ENCODE measurements at places on chromosomes 2 and 18.
A peak's percentile ranks its signal among the peaks of the same experiment; 100 is the strongest.

GRCh38 chr2:20061476-20061875, 10.0 kb upstream of the LAPTM4A start:
- DNase-seq = no peak

GRCh38 chr18:13237073-13237472, 18.5 kb downstream of the LDLRAD4 start:
- DNase-seq = no peak

- DNase-seq = peak; percentile 53
Measured at GRCh38 chr2:237662671-237663093, 35.3 kb downstream of the LRRFIP1 start.

- DNase-seq = no peak
Measured at GRCh38 chr18:47150824-47151366, 595 bp upstream of the HDHD2 start.

DNA sequence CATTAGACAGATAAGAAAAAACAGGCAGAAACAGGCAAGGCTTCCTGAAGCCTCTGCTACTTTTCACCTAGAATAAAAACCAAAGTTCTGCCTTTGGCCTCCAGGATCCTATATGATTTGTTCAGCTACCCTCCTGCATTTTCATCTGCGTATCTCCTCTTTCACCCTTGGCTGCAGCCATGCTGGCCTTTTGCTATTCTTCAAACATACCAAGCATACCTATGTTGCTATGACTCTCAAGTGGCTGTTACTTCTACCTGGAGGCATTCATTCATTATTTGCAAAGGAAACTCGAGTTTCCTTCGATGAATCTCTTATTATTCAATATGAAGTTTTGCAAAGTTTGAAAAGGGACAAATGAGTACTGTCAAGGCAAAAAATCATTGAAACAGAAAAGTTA, 106.4 kb upstream of the HNMT start:
- no peak for DNase-seq

DNA sequence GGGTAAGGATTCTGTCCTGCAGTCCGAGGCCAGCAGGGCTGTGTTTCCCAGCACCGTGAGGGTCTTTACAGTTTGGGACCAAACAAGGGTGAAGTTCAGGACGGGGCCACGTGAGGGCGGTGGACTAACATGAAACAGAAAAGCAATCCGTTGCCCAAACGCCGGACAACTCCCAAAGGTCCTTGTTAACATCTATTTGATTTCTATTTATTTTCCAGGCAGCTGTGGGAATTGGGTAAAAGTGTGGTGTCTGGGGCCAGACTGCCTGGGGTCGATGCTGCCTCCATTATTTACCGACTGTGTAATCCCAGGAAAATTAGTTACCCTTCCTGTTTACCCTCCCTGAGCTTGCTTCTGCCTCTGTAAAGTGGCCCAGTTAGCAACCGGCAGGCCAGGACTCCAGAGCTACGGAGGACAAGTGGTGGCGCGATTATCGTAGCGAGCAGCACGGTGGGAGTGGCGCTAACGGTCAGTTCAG, 66.3 kb upstream of the TCF7L1 start:
- DNase-seq = peak; percentile 46

DNA sequence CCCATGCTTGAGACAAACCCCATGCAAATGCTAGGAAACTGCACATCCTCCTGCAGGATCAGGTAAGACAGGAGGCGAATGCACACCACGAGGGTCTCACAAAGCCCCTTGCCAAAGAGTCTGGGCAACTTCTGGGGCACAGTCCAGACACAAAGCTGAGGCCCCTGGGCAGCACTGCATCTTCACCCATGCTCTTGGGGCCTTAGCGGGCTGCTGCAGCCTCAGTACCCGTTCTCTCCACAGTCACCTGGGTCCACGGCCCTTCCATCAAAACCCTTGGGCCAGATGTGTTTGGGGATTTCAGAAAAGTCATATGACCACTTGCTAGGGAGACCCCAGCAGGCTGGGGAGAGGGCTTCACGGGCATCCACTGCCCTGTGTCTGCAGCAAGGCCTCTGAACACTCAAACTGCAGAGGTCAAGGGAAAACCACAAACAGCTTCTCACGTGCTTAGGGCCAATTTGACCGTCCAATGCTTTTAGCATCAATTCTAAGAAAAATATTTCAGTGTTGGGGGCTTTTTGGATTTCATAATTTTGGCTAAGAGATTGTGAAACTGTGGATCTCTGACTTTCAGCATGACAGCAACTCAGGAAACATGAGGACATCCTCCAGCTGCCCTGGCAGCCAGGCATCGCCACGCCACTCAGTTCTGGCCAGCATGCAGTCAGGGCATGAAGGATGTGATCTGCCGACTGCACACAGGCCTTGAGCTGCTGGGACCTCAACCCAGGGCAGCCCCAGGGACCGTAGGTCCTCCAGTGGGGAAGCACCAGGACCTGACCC, 20.0 kb downstream of the PASK start:
- DNase-seq = no peak

DNA sequence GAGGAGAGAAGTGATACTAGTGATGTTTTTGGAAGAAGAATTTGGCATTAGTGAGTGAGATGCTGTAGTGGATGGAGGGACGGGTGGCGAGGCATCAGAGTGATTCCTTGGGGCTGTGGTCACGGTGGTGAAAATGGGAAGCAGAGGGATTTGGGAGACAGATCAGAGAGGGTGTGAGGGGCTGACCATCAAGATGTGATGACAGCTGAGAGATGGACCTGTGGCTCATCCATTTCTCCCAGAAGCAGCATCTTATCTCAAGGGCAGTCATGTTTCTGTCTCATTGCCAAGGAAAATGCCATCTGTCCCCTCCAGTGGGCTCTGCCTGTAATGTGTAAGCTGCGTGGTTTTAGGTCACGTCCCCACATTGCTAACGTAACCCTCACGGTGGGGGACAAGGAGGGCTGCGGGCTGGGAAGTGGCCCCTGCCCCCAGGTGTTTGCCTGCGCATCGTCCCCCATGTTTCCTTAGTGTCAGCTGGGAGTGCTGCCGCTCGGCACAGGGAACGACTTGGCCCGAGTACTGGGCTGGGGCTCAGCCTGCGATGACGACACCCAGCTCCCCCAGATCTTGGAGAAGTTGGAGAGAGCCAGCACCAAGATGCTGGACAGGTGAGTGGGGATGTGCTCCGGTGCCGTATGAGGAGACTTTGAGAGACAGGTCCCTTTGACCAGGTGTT, 91.0 kb downstream of the DGKD start:
- DNase-seq = no peak

DNA sequence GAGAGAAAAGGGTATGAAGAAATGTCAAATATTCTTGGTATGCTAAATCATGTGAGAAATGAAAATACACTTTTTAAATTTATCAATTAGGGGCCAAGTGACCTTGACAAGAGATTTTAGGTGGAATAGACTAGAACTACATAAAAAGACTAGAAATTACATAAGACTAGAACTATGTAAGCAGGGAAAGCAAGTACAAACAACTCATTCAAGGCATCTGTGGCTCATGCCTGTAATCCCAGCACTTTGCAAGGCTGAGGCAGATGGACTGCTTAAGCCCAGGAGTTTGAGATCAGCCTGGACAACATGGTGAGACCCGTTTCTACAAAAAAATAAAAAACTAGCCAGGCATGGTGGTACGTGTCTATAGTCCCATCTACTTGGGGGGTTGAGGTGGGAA, 20.3 kb downstream of the SF3B1 start:
- no peak for DNase-seq

GRCh38 chr18:76450452-76451395, 44.3 kb downstream of the ZNF516 start:
- no peak for DNase-seq

DNA sequence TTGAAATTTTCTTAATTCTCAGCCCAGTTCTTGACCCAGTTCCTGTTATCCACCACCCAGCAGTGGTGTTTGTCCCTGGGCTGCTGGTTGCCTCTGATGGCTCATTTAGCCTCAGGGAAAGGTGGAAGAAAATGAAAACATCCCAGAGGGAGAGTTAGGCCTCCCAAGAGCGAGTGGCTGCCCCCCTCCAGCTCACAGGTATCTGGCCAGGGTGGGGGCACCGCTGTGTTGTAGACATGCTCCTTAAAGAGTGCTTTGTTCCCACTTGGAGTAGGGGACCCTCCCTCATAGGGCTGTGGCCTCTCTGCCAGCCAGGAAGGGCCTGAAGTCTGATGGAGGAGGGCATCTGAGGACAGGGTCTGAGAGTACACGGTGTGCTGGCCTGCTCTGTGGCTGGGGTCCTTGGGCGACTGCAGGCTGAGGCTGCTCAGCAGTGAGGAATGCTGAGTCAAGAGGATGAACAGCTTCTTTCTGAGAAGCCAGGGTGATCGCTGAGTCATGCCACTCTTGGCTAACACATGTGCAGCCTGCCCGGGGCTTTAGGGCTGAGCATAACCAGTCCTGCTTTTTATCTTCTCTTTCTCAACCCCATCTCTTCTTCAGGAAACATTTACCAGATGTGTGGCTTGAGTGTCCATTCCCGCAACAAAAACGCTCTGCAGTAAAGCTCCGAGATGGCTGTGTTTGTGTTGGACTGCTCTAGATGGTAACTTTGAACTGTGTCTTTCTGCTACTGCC, 72.3 kb downstream of the IL1R2 start:
- peak; percentile 80 for DNase-seq

- DNase-seq = no peak
Measured at GRCh38 chr2:205086662-205087061, 541.4 kb downstream of the PARD3B start.
